ENCODE measurements at places on chromosomes 11 and 22. TPM values are rescaled to one million over a fixed set of nuclear protein-coding genes. Genes with fewer than 3 reads are reported as not detected.

DNA sequence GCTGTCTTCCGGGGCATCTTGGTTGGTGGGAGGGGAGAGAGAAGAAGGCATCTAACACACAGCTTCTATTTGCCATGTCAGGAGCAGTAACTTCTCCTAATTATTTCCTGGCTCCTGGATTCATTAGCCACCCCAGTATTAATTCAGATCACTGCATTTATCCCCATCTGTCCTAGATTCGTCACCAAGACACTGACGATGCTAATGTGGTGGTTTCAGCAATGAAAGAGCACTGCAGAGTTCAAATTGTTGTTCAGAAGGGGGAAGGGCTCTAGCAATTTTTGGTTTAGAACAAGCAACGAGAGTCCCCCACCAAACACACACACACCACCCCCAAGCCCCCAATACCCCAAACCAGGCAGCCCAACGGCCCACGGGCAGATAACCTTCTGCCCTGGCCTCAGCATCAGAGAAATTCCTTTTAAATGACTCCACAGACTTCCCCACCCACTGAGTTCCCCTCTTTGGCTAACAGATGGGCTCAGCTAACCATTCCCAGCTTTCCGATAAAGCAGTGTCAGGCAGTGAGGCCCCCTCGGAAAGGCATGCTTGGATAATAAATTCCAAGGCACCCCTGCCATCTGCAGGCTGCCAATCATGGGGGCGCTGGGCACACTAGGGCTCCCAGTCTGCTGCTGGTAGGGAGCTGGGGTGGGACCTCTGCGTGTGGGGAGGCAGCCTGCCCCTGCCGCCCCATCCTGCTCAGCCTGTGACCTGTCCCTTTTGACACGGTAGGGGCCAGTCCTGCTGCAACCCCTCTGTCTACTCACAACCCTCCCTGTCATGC is 453.5 kb downstream of the MIAT start:
- DNase-seq, result peak; percentile 71

DNA sequence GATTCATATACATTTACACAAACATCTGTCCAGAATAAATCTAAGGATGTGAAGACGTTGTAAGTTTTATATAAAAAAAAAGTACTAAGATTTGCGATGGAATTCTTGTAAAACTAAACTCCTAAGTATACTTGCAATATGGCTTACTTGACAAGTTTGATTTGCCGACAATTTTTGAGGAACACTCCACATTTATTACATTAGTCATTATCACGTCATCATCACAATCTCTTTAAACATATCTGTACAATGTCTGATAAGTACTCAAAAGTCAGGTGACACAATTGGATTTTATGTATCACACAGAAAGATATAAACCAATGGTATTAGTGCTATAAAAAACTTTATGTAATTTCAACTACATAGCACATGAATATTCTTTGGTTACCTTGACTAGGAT is 30.4 kb downstream of the IMMP1L start:
- no peak for DNase-seq

DNA sequence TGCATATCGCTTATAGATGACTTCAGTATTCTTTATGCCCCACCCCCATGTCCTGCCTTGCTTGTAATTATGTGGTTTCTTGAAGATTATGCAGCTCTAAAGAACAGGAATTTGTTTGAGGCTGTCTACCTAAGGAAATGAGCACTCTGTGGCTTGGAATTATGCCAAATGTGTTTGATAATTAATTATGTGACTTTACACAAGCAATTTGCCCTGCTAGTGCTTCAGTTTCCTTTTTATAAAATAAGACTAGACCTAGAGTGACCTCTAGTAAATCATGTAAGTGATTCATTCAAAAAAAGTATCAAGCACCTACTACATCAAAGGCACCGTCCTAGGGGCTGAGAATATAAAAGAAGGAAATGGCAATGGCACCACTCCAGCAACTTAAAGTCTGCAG is 491.5 kb upstream of the KIRREL3 start:
- no peak for DNase-seq

DNA sequence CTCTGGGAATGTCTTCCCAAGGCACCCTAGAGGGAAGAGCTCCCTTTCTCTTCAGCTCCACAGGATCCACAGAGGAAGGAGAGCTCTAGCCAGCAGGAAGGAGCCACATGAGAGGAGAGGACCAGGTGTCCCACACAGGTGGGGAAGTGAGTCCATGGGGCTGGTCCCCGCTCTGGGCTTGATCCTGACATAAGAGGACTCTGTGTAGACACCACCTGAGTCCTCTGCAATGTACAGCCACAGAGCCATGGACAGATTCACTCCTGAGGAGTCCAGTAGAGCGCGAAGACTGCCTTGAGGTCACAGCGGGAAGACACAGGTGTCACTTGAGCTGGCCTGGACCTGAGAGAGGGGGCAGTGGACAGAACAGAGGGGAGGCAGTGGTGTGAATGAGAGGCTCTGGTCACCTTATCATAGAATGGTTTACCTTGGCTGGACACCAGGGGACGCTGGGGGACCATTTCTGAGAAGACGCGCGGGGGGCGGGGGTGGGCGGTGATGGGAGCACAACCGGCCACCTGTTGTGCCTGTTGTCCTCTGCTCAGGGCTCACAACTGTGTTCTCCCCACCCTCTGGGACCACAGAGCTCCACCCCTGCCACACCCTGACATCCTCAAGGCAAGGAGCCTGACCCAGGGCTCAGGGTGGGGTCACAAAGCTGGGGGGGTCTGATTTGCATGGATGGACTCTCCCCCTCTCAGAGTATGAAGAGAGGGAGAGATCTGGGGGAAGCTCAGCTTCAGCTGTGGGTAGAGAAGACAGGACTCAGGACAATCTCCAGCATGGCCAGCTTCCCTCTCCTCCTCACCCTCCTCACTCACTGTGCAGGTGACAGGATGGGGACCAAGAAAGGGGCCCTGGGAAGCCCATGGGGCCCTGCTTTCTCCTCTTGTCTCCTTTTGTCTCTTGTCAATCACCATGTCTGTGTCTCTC is 128.2 kb downstream of the ZNF280B start:
- DNase-seq, result no peak

- DNase-seq, result no peak
These were observed 146.3 kb upstream of the ARHGAP20 start for GRCh38 chr11:110858547-110858921.

GRCh38 chr22:30262917-30263741 is 3.5 kb downstream of the OSM start:
- DNase-seq, result peak; percentile 61

DNA sequence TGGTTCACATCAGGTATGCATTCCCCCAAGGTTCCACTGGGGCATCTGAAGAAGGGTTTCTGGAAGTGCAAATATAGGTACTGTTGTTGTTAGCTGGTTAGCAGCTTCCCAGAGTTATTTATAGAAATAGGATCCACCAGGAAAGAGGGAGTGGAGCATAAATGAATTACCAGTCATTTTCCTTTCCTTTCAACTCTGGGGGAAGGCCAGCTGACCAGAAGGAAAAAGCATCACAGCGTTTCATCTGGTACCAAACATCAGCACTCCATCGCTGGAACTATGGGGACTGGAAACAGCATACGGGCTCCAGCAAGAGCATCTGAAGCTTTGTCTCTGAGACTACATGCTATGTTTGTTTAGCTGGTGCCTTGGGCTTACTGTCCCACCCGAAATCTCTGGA is 378.2 kb upstream of the NARS2 start:
- no peak for DNase-seq

KDM2A gene
- 47.5 TPM for polyA plus RNA-seq

- DNase-seq, result no peak
These were observed 16.4 kb downstream of the EHF start for GRCh38 chr11:34637303-34637702.

DNA sequence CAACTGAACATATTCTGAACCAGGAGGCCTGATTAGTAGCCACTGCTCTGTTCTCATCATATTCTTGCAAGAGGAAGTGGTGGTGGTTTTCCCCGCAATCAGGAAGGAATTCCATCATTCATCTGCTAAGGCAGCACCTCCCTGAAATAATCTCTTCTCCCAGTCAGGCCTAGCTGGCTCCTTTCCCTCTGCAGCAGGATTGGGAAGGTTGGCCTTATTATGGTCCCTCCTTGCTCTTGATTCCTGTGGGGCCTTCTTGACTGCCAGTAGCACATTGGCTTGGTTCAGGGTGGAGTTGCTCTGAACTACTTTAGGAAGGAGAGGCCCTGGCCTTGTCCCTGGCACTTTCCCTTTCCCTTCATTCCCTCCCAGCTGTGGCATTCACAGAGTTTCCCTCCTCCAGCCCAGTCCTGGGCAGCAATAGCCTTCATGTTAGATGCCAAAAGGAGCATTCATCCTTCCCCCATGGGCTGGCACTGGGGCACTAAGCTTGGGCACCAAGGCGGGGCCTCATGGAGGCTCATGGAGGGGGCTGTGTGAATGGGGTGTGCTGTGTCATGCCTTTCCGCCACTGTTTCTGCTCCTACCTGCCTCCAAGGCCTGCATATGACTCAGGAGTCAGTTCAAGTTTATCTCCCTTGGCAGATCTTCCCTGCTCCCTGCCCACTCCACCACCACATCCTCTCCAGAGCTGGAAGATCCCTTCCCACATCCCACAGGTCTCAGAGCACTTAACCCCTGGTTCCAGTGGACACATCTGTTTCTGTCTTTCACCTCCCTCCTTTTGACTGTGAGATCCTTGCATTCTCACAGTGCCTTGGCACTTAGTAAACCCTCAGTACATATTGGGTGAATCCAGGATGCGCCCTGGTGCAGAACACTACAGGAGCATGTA is 27.6 kb upstream of the CD44 start:
- DNase-seq, result peak; percentile 92

GRCh38 chr11:69684651-69685050 is 9.5 kb upstream of the LTO1 start:
- DNase-seq, result no peak

DNA sequence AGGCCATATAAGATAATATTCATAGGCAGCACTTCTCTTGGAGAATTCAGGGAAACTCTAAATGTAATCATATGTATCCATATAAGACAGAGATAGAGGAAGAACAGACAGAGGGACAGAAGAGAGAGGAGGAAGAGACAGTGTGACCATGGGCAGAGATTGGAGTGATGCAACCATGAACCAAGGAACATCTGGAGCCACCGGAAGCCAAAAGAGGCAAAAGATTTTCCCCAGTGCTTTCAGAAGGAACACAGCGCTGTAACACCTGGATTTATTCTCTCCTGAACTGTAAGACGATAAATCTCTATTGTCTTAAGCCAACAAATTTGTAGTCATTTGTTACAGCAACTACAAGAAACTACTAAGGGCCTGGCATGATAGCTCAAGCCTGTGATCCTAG is 57.7 kb downstream of the GAB2 start:
- no peak for DNase-seq

THRSP gene
- not detected for polyA plus RNA-seq
